ENCODE measurements at places on chromosomes 16 and 17.

- DNase-seq = no peak
Measured at GRCh38 chr16:71781741-71782140, 26.9 kb downstream of the AP1G1 start.

DNA sequence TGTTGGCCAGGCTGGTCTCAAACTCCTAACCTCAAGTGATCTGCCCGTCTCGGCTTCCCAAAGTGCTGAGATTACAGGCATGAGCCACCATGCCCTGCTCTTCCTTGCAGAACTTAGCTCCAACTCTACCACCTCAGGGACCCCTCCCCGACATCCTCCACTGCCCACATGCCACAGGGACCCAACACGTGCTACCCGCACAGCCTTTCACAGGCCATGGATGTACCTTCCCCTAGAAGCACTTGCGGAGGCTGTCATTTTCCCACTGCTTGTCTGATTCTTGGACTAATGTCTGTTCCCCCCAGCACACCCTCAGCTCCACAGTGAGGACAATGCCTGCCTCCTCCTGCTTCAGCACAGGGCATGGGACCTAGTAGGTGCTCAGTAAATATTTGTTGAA is 147.4 kb downstream of the ZNF423 start:
- DNase-seq = no peak

GRCh38 chr17:1803280-1803679 is 26.4 kb downstream of the SMYD4 start:
- no peak for DNase-seq

DNA sequence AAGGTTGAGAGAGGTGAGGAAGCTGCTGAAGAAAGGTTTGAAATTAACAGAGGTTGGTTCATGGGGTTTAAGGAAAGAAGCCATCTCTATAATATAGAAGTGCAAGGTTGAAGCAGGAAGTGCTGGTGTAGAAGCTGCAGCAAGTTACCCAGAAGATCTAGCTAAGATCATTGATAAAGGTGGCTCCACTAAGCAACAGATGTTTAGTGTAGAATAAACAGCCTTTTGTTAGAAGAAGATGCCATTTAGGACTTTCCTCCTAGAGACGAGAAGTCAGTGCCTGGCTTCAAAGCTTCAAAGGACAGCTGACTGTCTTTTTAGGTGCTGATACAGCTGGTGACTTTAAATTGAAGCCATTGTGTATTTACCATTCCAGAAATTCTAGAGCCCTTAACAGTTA is 29.3 kb downstream of the GOSR1 start:
- no peak for DNase-seq

DNA sequence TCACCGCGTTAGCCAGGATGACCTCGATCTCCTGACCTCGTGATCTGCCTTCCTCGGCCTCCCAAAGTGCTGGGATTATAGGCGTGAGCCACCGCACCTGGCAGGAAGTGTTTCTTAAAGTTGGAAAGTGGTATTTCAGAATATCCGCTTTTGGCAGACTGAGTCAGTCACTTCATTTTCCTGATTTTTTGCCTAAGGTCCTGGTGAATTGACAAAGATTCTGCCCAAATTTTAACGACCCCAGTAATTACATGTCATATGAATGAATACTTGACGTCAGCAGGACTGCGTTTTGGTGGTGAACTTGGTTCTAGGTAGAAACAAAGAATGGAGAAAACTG is 4.5 kb upstream of the BRCA1 start:
- DNase-seq = no peak
